ENCODE measurements at places on chromosomes 13 and 19.

DNA sequence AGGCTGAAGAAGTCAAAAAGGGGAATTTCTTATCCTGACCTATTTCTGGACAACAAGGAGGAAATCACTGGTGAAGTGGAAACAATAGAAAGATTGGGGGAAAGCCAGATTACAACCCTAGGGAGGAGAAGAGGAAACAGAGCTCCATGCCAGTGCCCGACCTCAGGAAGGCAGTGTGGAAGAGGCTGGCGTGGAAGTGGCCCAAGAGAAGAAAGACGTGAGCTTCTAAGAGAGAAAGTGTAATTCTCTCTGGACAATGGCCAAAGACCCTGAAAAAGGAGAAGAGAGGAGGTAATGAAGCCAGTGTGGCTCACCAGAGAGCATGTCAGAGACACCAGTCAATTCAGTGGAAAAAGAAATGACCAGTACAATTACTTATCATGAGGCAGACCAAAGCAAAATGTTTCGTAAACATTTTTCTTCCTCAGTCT lies 52.6 kb upstream of the URAD start:
- DNase-seq, result no peak

- no peak for DNase-seq
These were observed 1171.8 kb downstream of the DIAPH3 start for GRCh38 chr13:58991826-58992477.

GRCh38 chr13:98370806-98371515 lies 193.9 kb upstream of the RNF113B start:
- no peak for DNase-seq

GRCh38 chr13:83881917-83882605 lies at the start of gene SLITRK1:
Gene SLITRK1 (minus strand): TSS chr13:83882474. CDS start chr13:83881507, 967 bp downstream.
- no peak for DNase-seq

- peak; percentile 81 for DNase-seq
These were observed 8.6 kb upstream of the HIPK4 start for GRCh38 chr19:40398417-40399131.

GRCh38 chr13:29917650-29918049 lies 67.2 kb upstream of the UBL3 start:
- DNase-seq, result peak; percentile 38

GRCh38 chr13:41463838-41464602 lies 6.7 kb downstream of the RGCC start:
- no peak for DNase-seq

DNA sequence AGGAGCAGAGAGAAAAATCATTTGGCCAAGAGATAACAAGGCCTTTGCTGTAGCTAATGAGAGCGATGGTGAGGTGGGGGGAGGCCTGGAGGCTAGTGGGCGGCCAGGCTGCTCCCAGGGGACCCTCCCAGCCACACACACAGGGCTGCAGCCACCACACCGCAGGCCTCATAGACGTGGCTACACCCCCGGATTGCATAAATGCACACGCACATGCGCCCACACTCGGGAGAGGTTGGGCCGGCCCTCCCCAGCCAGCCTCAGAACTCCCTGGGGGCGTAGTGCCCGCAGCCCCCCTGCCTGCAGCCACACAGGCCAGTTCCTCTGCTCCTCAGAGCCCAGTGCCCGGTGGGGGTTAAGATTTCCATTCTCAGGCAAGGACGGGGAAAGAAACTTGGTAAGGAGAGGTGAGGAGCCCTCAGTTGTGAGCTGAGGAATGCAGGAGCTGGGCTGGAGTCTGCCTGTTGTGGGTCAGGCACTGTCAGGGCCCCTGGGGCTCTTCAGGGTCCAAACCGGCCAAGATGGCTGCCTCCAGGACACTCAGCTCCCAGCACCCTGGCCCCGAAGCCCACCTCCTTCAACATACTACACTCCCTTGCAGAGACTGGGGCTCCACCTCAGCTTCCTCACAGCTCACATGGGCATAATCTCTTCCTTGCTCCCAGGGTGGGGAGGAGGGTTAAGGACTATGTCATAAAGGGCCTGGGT lies 8.0 kb downstream of the PTH2 start:
- no peak for DNase-seq

- DNase-seq, result no peak
These were observed 812.8 kb upstream of the SLC10A2 start for GRCh38 chr13:103878891-103879605.

DNA sequence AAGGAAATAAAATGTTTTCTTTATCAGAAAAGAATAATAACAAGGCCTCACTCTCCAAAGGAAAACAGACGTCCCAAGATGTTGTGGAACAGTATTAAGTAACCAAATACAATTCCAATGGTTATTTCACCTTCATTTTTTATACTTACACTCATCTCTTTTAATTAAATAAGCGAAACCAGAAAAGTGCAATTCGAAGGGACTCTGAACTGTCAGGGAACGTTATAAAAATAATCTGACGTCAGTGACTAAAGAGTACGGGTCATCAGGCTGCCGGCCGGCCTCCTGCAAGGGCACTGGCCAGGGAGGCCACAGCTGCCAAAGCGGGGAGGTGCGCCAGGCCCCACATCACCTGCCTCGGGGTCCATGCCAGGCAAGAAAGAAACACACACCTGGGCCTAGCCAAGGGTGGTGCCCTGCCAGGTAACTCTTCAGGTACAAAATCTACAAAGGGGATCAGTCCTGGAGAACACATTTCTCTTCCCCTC lies 61.2 kb downstream of the CDADC1 start:
- DNase-seq, result no peak

GRCh38 chr19:49357186-49357585 lies 5.0 kb downstream of the TEAD2 start:
- no peak for DNase-seq

DNA sequence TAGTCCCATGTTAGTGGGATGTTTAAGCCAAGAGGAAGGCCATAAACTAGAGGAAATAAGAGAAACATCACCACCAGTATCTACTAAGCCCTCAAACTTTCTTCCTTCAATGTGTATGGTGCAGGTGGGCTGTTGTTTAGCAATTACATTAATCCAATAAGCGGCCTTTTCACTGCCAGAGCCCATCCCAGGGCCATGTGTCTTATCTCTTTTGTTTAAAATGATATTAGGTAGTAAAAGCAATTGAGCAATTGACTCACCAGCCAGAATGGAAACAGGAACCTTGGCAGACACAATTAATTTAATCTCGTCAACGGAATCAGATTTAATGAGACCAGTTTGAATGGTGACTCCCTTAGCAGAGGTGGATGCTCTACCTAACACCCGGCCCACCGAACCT lies 1503.5 kb downstream of the UQCRFS1 start:
- no peak for DNase-seq

GRCh38 chr13:43227721-43228120 lies 204.3 kb downstream of the DNAJC15 start:
- no peak for DNase-seq

DNA sequence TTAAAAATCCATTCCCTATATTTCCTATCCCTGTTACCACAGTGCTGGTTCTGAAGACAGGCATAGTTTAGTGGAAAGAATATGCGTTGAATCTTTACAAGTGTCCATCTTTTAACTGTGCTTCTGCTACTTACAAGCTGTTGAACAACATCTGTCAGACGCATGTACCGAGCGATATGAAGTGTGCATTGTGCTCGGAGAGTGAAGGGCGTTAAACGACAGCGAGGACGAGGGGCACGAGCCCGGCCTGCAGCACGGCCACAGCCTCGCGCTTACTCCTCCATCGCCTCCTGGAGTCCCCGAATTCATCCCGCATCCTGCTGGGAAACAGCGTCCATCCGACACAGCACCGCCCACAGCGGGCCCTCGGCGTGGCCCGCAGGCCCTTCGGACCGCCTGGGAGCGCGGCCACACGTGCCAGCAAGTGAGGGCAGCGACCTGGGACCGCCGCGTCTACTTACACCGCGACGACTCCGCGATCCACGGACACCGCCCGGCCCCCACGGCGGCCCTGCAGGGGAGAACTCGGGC lies 514 bp downstream of the PCID2 start:
- DNase-seq, result no peak

DNA sequence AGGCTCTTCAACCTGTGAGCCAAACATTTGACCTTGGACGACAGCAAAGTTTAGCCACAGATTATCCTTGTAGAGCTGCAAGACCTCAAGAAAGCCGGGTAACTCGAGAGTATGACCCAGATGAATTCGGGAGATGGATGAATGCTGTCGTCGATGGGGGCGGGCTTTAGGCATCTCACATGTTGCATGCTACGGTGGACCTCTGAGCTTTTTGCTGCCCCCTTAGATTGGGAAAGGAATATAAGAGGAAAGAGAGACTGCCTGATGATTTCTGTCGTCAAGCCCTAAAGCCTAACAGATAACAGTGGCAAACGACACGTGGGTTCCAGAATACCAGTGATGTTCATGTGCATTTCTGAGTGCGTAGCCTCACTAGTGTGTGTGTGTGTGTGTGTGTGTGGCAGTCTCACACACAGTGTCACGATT lies 730 bp upstream of the ABCC4 start:
- no peak for DNase-seq

- DNase-seq, result no peak
These were observed 9.9 kb downstream of the TPP2 start for GRCh38 chr13:102606537-102607309.

DNA sequence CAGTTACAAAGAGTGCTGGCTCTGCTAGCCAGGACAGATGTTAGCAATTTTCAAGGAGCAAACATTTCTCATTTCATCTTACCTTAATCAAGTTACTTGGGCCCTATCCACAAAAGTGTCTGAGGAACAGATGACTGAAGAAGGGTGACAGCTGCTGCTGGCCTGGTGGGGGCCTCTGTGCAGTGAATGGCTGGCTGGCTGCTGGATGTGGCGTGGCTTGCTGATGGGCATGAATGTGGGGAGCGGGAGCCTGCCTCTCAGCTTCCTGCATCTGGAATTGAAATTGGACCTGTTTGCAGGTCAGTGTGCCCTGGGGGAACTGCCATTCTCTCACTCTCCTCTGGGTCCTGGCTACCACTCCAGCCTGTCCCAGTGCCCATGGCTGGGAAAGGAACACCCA lies 94.7 kb downstream of the RGCC start:
- no peak for DNase-seq

GRCh38 chr13:48580185-48580803 lies 47.4 kb upstream of the RCBTB2 start:
- DNase-seq, result peak; percentile 73

- peak; percentile 87 for DNase-seq
These were observed 180.5 kb downstream of the COL4A1 start for GRCh38 chr13:110126391-110126961.

DNA sequence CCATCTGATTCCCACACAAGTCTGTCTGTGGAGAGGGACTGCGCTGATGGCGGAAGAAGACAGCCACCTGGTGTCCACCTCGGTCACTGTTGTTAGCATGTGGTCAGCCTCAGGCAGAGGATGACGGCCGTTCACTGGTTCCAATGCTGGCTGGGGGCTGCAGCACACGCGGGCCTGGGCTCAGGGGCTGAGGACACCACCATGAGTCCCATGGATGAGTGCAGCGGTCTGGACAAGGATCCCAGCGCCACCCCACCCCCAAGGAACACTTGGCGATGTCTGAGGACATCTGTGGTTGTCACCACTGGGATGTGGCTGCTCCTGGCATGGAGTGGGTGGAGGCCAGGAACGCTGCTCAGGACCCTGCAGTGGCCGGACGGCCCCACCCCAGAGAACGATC lies 10.9 kb downstream of the DPP9 start:
- DNase-seq, result no peak

GRCh38 chr13:43127103-43127798 lies 103.9 kb downstream of the DNAJC15 start:
- peak; percentile 72 for DNase-seq

DNA sequence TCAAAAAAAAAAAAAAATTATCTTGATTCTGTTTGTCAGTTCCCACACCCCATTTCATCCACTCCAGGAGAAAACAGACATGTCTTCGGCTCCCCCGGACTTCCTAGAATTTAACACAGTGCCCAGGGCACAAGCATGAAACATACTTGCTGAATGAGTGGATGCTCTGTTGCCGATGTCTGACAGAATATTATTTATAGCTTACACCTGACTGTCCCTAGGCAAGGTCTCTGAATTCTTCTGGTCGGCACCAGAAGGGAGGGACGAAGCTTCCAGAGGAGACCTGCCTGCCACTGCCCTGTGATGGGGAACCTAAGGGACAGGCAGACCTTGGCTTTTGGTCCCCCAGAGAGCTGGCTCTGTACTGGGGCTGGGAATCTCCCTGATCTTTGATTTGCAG lies 43.9 kb upstream of the PEG3 start:
- no peak for DNase-seq

DNA sequence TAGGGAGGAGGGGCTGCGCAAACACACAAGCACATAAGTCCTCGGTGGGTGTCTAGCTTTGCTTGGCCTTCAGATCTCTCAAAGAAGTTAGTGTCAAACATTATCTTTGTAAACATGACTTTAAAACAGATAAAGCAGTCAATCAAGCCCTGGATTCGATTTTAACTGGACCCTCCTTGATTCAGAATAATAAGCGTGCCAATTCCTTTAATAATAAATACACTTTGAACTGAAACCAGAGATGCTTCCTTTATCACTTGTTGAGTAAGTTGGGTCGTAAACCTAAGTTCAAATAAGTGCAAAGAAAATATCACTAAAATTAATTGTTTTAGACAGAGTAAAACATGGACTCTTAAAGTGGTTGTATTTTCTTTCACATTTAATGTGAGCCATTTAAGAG lies 30.9 kb downstream of the POU4F1 start:
- DNase-seq, result no peak

- DNase-seq, result no peak
These were observed 21.4 kb upstream of the ZNF730 start for GRCh38 chr19:23095418-23095817.

- no peak for DNase-seq
These were observed 32.3 kb downstream of the CEBPG start for GRCh38 chr19:33405553-33406461.

DNA sequence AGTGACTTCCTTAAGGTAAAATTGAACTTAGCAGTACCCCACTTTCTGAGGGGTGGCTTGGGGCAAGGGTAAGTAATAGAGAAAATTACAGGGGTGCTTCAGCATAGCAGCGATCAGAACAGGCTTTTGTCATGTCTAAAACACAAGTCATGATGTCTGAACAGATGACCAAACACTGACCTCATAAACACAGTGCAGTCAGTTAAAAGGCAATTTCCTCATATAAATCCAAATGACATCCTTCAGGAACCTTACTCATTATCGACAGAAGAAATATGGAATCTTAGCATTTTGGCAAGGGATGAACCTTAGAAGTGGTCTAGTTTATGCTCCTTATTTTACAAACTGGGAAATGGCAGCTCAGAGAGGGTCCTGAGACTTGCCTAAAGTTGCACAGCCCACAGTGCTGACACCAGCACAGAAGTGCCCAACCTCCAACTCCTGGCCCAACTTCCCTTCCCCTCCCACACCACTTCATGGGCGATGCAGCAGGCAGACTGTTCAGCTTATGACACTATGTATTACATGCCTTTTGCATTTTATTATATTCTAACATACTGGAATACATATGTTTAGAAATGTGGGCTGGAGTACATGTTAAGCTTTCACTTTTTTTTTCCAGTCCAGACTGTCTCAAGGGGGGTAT lies 3.6 kb downstream of the GJA3 start:
- DNase-seq, result no peak

GRCh38 chr13:100513987-100514670 lies 74.5 kb downstream of the GGACT start:
- no peak for DNase-seq

DNA sequence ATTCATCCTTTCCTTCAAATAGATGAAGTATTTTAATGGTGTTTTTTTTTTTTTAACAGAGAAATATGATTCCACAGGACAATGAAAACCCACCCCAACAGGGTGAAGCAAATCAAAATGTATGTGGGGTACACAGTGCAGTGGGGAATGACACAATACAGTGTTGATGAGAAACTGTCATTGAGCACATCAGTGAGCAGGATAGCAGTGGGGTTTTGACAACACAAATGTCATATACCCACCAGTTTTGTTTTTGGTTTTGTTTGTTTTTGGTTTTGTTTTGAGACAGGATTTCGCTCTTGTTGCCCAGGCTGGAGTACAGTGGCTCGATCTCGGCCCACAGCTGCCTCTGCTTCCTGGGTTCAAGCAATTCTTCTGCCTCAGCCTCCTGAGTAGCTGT lies 29.2 kb downstream of the ZNF844 start:
- DNase-seq, result no peak

Data from spinal cord (tissue), 10 donors.